Astrocyte of the cerebellum (primary cell): ENCODE measurements at places on chromosomes 1 and 21.

DNA sequence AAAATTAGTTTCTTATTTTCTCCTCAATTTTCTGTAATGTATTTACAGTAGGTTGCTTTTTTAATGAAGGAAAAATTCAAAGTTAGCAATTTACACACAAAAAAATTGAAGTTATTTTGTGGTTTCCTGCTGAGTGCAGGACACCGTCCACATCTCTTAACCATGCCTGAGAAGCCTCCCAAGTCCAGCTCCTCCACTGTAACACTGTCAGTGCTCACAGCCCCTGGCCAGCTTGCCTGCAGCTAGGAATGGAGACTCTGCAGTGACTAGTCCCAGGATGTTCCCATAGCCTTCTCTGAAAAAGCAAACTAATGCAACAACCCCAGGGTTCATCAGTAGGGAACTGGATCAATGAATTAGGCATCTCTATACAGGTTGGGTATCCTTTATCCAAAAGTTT lies 3.5 kb downstream of the A3GALT2 start:
- DNase-seq = no peak

DNA sequence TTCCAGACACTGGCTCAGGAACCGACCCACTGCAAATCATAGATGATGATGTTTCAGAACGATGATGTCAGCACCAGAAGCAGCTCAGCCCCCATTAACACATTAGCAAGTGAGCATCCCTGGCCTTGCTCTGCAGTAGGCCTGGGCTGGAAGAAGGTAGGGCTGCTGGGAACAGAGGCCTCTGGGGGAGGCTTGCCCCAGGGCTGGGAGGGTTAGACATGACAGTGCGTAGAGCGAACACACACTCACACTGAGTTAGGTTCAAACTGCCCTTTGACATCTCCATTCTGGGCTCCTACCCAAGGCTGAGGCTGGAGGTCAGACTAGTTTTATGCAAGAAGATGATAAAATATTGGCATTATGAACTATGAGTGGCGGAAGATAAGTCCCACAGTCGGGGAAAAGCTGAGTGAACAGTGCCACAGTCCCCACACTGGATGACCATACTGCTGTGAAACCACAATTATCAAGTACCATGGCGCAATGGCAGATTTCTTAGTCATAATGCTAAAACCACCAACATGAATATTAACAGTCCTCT lies 91.1 kb downstream of the DMRTB1 start:
- no peak for DNase-seq

GRCh38 chr1:230458509-230458908 lies 32.4 kb upstream of the PGBD5 start:
- no peak for DNase-seq

DNA sequence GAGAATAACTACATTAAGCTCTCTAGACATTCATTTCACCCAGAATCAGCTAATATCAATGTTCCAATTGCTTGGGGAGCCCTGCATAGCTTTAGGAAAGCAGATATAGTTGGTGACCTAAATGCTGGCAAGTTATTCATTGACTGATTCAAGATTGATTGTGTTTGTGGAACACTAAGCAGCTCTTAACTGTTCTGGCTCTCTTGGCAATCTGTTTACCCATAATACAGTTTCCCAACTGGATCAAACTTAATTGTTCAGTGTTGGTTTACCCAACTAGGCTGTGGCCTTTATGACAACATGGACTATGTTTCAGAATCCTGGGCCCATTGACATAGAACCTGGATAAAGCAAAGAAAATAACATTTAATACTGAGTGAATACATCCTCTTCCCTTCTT lies 83.7 kb downstream of the NRDC start:
- no peak for DNase-seq

GRCh38 chr1:91673613-91674012 lies 173.0 kb downstream of the CDC7 start:
- DNase-seq = no peak
